ENCODE measurements at places on chromosomes 3 and 15.
A peak's percentile ranks its signal among the peaks of the same experiment; 100 is the strongest.

GRCh38 chr3:69646287-69647067 is 92.8 kb upstream of the MITF start:
- DNase-seq: no peak

GRCh38 chr3:118882353-118882947 is 152.2 kb downstream of the IGSF11 start:
- peak; percentile 45 for DNase-seq

GRCh38 chr3:55180936-55181535 is 253.2 kb upstream of the LRTM1 start:
- peak; percentile 21 for DNase-seq

- no peak for DNase-seq
Observed at GRCh38 chr3:128168836-128169235, 15.6 kb downstream of the EEFSEC start.

GRCh38 chr3:163601426-163601825 is 1476.9 kb downstream of the SI start:
- DNase-seq: no peak

GRCh38 chr15:53453253-53454105 is 306.0 kb downstream of the WDR72 start:
- no peak for DNase-seq

DNA sequence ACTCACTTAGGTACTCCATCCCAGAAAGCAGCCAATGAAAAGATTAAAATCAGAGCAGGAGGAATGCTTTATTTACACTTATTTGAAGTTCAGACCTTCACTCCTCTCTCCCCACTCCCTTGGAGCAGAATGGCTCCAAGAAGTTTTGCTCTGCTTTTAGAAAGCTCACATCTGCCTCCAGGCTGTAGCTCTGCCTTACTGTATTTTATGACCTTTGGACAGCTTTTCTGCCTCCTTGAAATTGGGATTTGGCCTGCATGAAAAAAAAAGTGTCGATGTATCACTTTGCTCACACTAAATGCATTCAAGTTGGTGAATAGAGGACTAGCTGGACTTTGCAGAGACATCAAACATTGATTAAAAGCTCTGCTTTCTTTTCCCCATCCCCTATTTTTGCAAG is 95.3 kb downstream of the SLC9A9 start:
- no peak for DNase-seq

GRCh38 chr3:135929670-135930069 is 35.9 kb upstream of the PPP2R3A start:
- no peak for DNase-seq

GRCh38 chr3:101720851-101721840 is 3.3 kb upstream of the CEP97 start:
- DNase-seq: no peak

DNA sequence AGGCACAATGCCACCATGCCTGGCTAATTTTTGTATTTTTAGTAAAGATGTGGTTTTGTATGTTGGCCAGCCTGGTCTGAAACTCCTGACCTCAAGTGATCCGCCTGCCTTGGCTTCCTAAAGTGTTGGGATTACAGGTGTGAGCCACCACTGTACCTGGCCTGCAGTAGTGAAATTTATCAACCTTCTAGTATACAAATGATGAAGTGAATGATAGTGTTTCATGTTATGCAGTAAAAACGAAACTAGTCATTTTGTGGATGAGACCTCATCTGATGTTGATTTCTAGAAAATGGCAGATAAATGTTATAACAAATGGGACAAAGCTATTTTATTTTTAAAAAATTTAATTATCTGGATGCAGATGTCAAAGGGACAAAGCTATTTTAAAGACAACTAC is 32.9 kb downstream of the NXPE3 start:
- DNase-seq: no peak

- no peak for DNase-seq
Observed at GRCh38 chr3:150090877-150091276, 120.2 kb upstream of the PFN2 start.

DNA sequence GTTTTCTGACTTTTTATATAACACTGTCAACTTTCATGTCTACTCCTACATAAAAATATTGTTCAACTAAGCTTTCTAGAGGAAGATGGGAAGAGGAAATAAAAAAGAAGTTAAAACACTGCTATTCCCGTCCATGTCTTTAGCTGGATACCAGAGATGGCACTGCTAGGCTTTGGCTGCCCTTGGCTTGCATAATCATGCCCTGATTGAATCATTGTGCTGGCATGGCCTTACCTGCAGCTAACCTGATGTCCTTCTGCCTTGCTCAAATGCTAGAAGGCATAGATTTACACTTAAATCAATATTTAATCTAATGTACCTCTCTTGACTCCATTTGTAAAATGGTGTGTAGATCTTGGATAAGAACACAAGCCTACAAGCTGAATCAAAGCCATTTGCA is 539.7 kb upstream of the IL12A start:
- no peak for DNase-seq

GRCh38 chr3:178568155-178568731 is 32.0 kb downstream of the KCNMB2 start:
- no peak for DNase-seq

DNA sequence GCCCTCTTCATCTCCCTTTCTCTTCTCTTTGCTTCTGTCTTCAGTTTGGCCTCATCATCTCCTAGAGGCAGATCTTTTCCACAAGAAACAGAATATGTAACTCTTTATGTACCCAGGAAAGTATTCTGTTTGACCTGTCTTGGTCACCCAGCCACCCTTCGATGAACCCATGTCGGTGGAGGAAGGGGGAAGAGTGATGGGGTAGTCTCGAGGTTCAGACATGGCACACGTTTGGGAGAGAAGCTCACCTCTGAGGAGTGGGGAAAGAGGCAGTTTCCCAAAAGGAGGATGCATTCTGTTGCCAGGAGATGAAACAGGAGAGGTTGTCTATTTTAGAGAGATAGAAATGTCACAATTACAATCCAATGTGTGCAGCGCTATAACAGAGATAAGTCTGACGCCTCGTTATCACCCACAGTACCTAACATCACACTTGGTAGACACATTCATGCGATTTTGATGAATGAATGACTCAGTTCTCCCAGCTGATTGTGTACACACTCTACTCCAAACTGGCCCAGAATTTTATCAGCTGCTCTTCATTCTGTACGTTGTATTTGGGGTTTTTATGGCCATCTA is 722 bp upstream of the CCDC50 start:
- DNase-seq: peak; percentile 37

DNA sequence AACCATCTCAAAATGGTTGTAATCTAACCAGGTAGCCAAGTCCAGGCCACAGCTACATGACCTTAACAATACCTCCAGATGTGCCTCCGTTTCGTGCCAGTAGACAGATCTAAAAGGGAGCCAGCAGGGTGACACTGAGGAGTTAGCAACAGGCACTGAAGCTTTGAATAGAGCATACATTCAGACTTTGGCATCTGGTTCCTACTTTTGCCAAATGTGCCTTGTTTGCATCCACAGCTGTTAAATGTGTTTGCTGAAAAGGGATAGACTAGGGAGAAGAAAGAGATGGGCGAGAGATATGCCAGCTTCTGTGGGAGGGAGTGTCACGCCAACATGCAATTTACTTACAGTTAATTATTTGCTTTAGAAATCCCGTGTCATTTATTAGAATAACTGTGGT is 1433.9 kb upstream of the CADM2 start:
- DNase-seq: peak; percentile 48

DNA sequence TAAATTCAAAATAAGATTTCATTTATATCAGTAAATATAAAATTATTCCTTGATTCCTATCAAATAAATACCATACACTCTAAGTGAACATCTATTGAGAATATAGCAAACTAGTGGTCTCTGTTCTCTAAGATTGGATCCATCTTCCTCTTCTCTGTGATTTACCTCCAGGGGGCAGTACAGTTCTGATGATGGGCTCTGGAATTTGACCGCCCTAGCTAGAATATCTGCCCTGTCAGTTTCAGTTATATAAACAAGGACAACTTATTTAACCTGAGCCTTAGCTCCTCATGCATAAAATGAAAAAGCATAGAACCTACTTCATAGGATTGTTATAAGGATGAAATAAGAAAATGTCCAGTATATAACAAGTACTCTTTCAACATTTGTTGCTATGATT is 171.1 kb upstream of the CCDC54 start:
- no peak for DNase-seq

DNA sequence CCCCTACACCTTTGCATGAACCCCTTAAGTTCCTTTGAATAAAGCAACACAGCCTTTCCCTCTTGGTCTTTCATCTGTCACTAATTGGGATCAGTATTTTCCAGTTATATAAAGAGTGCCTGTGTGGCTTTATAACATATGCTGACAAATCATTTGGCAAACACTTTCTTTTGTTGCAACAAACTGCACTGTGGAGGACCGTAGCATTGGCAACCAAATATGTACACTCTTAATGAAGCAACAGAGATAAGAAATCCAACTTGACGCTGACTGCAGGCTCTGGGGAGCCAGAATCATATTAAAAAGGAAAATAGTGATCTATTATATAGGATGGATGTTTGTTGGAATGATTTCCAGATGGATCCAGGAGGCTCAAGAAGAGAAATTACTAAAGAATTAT is 120.1 kb upstream of the PRICKLE2 start:
- DNase-seq: no peak

- no peak for DNase-seq
Observed at GRCh38 chr3:130854208-130854864, 39.5 kb upstream of the ATP2C1 start.

GRCh38 chr15:69624155-69624520 is 171.5 kb downstream of the RPLP1 start:
- DNase-seq: no peak

DNA sequence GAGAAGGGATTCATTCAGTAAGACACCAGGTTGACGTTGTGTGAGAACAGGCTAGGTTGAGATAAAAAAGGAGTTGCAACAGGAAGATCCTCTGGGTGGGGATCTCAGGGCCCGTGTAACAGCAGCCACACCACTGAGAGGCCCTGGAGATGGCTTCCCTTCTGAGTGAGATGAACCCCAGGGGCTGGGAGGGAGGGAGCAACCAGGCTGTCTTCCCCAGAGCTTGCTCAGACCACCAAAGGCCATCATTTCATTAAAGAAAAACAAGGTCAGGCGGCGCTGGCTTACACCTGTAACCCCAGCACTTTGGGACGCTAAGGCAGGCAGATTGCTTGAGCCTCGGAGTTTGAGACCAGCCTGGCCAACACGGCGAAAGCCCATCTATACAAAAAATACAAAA is 187.7 kb downstream of the ATP10A start:
- no peak for DNase-seq

DNA sequence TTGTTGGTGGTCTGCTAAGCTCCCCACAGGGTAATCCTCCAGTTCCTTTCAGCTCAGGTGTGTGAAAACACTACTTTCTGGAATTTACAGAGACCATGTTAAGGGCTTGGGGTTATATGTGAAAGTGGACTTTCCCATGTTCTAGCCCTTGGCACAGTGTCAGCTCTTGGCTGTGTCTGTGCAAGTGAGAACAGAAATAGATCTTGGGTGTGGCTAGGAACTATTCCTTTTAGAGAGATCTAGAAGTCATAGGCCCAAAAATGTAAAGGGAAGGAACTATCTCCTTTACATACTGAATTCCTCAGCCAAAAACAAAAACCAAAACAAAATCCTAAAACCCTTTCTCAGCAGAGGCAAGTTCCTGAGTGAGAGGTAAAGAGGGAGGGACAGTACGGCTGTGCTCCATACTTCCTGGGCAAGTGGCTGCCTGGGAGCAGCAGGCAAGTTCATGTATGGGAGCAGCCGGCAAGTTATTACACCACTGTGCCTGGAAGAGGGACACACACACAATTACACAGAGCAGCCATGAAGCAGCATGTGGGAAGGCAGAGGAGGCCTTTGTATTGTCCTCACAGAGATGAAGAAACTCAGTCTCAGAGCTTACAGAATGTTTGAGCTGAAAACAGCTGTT is 19.9 kb upstream of the C3orf62 start:
- no peak for DNase-seq

GRCh38 chr15:60594071-60594470 is 115.1 kb upstream of the ICE2 start:
- DNase-seq: no peak

DNA sequence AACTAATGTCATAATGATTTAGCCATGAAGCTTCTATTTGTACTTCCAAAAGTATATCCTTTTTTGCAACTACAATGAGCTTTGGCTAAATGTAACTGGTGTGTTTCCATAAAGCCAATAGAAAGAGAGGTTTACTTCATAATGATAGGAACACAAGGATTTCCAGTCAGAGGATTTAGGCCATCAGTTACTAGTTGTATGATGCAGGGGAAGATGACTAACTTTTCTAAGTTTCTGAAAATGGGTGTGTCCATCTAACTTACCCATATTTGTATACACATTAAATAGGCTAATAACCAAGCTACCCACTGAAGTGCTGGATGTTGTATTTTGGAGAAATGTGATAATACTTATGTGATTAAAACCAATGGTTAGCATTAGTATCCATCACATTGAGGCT is 55.7 kb downstream of the SLC4A7 start:
- DNase-seq: no peak

- DNase-seq: no peak
Observed at GRCh38 chr3:67898916-67899315, 244.5 kb upstream of the SUCLG2 start.

All from NCI-H345 (cell line).